Fibroblast of skin of right biceps (primary cell): ENCODE measurements at places on chromosomes 7 and 10.

DNA sequence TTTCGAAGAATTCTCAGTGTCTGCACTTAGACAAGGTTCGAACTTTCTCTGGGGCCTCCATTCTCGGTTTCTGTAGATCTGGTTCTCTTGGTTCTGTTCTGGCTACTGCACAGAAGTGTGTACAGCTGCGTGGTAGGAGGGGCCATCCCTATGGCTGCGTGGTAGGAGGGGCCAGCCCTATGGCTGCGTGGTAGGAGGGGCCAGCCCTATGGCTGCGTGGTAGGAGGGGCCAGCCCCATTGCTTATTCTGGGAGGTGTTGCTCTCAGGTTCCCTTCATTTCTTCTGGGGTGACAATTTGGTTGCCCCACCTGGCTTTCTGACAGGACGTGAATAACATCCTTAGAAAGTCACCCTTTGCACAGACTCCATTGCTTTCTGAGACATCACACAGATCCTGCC is 65.2 kb upstream of the CHST15 start:
- no peak for DNase-seq

GRCh38 chr7:101969997-101970585 is 152.7 kb downstream of the CUX1 start:
- DNase-seq = no peak

DNA sequence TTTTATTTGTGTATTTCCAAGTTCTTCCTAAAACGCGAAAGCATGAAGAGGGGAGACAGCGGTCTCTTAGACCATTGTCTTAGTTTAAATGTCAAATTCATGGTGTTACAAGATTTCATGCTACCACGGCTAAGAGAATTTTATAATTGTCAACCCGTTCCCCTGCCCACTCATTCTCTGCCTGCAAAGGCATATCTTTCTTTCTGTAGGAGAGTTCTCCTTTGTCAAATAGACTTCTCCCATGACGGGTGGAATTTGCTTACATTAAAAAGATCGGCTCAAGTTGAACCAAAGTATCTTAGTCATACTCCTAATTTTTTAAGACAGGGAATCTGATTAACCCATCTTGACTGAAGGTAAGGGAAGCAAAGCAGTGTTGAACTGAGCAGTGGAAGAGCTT is 539.2 kb downstream of the REEP3 start:
- no peak for DNase-seq

DNA sequence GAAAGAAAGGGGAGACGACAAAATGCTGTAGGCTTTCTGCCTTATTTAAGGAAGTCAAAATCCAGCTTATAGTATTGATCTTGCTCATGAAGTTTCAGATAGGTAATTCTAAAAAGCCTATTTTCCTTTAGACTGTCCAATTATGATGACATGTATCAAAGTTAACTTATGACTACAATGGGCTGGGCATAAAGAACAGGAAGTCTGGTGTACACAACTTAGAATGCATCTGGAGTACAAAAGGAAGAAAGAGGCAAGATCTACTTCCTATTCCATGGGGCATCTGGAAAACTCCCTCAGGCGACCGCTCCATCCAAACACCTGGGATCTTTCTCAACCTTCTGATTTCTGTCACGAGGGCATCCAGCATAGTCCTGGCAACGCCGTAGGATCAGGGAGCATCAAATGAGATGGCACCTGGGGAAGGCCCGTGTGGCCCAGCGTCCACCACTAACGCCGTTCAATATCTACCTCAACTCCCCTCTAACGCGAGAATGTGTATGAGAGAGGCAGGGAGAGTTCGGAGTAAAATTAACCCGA is 512 bp downstream of the FAM24B start:
- DNase-seq = peak; percentile 19

GRCh38 chr7:111871283-111871682 is 309.0 kb upstream of the IMMP2L start:
- DNase-seq = no peak

GRCh38 chr7:41787651-41788350 is 84.9 kb upstream of the INHBA start:
- DNase-seq = no peak

DNA sequence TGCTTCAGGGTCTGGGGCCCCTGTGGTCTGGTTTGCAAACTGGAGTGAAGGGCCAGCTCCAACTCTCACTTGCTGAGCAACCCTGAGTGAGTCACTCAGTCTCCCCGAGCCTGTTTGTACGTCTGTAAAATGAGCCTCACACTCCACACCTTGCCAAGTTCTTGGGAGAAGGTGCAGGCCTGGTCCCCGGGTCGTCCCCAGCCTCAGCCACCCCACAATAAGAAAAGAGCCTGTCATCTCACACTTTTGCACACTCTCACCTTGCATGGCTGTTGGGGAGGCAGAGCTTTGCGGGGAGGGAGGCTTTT is 5.2 kb downstream of the GRIFIN start:
- peak; percentile 36 for DNase-seq

- DNase-seq = no peak
Observed at GRCh38 chr7:132603220-132603833, 27.1 kb upstream of the PLXNA4 start.

- peak; percentile 81 for DNase-seq
Observed at GRCh38 chr7:28686418-28686800, 271.7 kb downstream of the TRIL start.

DNA sequence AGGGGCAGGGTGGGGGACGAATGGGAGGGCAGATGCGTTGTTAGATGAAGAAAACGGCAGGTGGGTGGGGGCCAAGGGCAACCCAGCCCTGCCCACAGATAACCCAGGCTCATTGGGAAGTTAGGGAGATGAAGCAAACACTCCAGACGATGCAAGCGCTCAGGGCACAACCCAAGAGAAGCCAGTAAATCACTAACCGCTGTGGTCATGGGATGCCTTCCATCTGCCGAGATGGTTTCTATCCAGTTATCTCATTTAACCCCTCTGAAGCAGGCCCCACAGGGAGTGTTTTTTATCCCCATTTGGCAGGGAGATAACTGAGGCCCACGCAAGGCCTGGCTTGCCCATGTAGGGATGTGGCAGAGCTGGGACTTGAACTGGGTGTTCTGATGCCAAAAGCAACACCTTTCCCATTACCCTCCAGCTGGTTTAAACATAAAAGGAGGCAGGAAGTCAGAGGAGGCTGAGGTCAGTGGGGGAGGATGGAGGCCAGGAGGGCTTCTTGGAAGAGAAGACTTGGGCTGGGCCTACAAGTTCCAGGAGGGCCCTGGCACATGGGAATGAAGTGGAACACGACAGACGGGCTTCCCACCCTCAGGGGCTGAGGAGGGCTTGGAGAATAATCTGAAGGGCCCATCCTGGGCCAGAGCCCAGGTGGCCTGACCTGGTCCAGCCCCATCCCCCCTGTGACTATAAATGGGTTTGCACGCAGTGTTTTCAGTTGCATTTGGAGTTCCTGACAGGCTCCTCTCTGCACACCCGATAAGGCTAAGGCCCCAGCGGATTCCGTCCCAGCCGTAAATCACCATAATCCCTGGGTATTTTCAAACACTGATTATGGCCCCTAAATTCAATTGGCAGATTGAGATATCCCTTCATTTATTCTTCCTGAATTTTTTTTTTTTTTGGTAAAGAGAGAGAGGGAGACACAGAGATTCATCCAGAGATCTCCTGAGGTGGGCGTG is 80.9 kb downstream of the NEURL1 start:
- no peak for DNase-seq

DNA sequence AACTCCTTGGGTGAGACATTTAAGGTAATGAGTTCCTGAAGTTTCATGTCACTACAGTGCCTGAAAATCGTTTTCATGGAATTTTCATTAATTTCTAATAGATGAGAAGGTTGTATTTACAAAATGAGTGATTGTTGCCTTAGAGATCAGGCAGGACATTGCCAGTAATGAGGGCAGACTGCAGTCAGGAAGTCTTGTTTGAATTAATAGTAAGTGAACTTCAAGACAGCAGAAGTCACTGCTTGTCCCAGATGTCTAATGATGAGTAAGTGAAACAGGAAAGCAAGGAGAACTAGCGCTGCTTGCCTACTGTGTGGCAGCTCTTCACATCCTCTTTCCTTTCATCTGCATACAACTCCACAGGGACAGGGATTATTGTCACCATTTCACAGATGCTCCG is 237.4 kb downstream of the BAMBI start:
- peak; percentile 30 for DNase-seq

DNA sequence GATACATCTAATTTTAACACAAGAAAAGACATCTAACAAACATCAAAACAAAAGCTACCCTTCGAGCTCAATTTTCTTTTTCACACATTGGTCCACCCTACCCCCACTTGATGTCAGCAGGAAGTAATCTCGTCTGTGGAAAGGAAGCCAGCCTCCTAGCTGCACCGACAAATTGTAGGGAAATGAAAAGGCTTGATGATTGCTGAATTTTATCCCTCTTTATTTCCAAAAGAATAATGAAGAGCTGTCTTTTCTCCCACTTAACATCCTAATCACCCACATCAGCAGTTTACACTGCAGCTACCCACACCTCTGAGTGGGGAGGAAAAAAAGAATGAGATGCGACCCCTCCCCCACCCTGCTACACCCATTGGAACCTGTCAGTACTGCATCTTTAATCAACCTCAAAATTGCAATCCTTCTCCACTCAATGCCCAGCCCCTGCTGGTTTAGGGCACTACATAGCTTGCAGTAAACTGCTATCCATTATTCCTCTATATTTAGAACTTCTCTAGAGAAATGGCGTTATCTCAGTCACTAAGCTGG is 10.6 kb upstream of the CPVL start:
- no peak for DNase-seq

- DNase-seq = peak; percentile 88
Observed at GRCh38 chr7:6453734-6454133, 6.0 kb upstream of the DAGLB start.

DNA sequence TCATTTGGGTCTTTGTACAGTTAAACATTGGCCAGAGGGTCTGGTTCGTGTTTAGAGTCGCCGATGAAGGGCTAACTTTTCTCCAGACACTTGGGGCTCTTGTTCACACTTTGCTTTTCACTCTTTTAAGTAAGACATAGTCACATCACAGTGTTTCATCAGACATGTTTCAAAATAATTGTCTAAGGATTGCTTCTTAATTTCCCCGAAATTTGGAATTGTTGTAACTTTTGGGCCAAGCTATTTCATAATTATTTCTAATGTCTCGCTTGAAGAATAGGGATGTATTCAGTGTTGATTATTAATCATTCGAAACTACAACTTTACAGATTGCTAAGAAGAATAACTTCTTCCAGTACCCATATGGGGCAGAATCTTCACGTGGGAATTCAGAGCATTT is 92.8 kb downstream of the TCF7L2 start:
- no peak for DNase-seq
